ENCODE measurements at places on chromosomes 7 and 10. TPM values are rescaled to one million over a fixed set of nuclear protein-coding genes. Genes with fewer than 3 reads are reported as not detected.

The WNT16 gene
- total RNA-seq, result not detected

The RHOBTB1 gene
- total RNA-seq, result 28.9 TPM

The FOXP2 gene
- total RNA-seq, result under 0.01 TPM

The HOXA4 gene
- total RNA-seq, result 0.85 TPM

The ANKRD30A gene
- total RNA-seq, result not detected

The MYH16 gene
- 0.38 TPM for total RNA-seq

The EIF4EBP2 gene
- total RNA-seq, result 15.4 TPM

The SPOCK2 gene
- 0.28 TPM for total RNA-seq

The CPN1 gene
- not detected for total RNA-seq

The VSTM2A gene
- not detected for total RNA-seq

The GRID2IP gene
- under 0.01 TPM for total RNA-seq

The AEBP1 gene
- total RNA-seq, result 3.3 TPM

The NOD1 gene
- total RNA-seq, result 16.9 TPM

The GPRIN2 gene
- total RNA-seq, result not detected

The TLL2 gene
- total RNA-seq, result 0.09 TPM

The ZNF467 gene
- total RNA-seq, result 2.6 TPM

The MASTL gene
- total RNA-seq, result 11.3 TPM

The TEX47 gene
- not detected for total RNA-seq

The SPRN gene
- under 0.01 TPM for total RNA-seq

The LRRD1 gene
- total RNA-seq, result not detected

The PNLIPRP2 gene
- total RNA-seq, result not detected

The UPK3BL2 gene
- 3.2 TPM for total RNA-seq

The TMEM236 gene
- total RNA-seq, result 0.19 TPM

The KCND2 gene
- not detected for total RNA-seq

The NDUFB2 gene
- total RNA-seq, result 163 TPM

The LIPF gene
- not detected for total RNA-seq

The ADAMTS14 gene
- not detected for total RNA-seq

The PPP1R17 gene
- total RNA-seq, result not detected

The EN2 gene
- total RNA-seq, result 0.09 TPM

The CNTNAP2 gene
- 0.18 TPM for total RNA-seq

The VWA2 gene
- not detected for total RNA-seq

The MSMB gene
- 0.27 TPM for total RNA-seq

The NACAD gene
- total RNA-seq, result 0.18 TPM

The HMX3 gene
- total RNA-seq, result not detected

The MDH2 gene
- total RNA-seq, result 62.7 TPM

The C10orf105 gene
- total RNA-seq, result not detected
